ENCODE measurements at places on chromosomes 16 and 17.

DNA sequence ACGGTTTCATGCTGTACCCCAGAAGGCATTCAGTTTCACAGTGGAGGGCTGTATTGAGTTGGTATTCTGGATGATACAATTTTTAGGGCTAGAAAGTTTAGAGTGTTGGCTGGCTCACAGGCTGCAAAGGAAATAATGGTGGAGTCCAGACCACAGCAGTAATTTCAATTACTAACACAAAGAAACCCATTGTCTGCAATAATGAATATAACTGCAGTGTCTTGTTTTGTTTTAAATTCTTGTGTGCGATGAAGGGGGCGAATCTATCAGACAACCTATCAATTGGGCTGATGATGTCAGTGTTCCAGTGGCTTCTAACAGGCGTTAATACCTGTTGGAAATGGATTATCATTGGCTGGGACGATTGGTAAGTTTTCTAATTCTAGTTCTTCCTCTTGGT lies 1.5 kb downstream of the SP2 start:
- DNase-seq = no peak

- no peak for DNase-seq
Observed at GRCh38 chr16:51989637-51990230, 557.2 kb downstream of the TOX3 start.

- DNase-seq = no peak
Observed at GRCh38 chr16:64408699-64409098, 713.2 kb downstream of the CDH11 start.

DNA sequence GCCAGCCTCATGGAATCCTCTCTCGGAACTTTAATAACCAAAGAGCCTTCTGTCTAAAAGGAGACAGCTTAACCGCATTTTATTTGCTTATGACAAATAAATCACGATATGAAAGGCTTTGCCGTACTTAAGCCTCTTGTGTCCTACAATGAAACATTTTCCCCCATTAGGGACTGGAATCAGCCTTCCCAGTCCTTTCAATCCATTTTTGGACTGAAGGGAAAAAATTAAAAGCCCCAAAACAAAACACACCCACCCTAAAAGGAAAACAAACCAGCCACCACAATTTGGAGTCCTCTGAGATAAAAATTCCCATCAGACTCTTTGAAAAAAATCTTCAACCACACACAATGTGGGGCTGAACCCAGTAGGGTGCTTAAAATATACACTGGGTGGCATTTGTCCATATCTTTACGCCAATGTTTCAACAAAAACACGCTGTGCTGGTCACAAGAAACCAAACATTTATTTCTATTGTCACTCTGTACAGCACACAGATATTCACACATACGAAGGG lies 3.0 kb downstream of the HOXB4 start:
- no peak for DNase-seq

DNA sequence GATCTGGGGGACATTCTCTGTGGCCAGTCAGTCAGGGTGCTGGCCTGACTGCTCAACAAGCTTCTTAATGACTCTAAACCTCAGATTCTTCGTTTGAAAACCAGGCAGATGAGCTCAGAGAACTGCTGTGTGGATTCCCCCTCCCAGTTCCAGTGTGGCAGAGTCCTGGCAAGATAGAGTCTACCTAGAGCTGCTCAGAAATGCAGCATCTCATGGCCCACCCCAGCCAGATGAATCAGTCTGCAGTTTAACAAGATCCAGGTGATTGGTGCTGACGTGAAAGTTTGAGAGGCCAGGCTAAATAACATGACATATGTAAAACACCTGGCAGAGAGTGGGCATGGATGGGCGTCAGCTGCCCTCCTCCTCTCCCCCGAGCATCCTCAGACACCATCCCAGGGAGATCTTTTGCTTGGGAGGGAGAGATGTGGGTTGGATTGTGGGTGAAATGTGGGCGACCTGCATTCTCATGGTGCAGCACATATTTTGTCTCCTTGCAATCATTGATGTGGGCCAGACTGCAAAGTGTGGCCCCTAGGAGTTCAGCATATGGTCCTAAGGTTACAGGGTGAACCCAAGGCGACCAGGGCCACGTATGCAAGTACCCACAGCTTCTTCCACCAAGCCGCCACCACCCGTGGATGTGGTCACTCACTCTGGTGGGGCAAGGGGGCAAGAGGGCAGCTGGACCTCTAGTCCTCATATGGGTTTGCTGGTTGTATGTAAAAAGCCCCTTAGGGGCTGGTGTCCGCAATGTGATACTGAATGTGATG lies 19.5 kb downstream of the SOCS3 start:
- DNase-seq = no peak

GRCh38 chr17:17694169-17695081 lies 13.2 kb downstream of the RAI1 start:
- peak; percentile 47 for DNase-seq

Measured in stimulated activated CD4-positive, alpha-beta T cell treated with anti-CD3 and anti-CD28 coated beads, Interleukin-15, amount 100 ng/mL, for 1 hour (primary cell).